ENCODE measurements at places on chromosomes 12 and 14.

DNA sequence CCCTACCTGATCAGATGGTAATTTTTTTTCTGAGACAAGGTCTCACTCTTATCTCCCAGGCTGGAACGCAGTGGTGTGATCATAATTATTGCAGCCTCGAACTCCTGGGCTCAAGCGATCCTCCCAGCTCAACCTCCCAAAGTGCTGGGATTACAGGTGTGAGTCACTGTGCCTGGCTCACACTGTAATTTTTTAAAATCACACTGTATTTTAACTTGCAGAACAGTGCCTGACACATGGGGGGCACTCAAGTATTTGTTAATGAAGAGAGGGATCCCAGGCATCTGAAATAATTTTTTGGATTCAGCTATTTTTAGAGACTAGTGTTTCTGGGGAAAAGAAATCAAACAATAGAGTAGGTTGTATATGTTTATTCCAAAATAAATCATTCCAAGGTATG is 21.7 kb downstream of the LIMA1 start:
- no peak for DNase-seq

- DNase-seq = no peak
Observed at GRCh38 chr12:49703647-49704137, 3.5 kb downstream of the FMNL3 start.

GRCh38 chr12:25322918-25323531 is 72.3 kb upstream of the KRAS start:
- no peak for DNase-seq

DNA sequence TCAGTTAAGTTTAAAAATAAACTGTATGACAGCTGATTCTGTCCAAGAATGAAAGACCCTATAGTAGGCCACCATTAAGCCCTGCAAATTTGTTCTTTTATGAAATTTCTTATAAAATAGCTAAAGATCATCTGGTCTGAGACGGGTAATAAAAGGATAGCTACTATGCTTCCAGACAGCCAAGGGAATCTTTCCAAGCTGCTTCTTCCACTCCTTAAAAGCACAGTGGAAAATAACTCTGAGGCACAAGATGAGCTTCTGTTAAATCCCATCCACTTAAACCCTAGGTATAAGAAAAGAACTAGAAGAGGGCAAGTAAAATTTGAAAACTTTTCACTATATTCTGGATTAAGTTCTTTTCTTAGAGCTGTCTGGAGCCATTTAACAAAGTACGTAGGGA is 194.3 kb downstream of the CAPZA3 start:
- no peak for DNase-seq

DNA sequence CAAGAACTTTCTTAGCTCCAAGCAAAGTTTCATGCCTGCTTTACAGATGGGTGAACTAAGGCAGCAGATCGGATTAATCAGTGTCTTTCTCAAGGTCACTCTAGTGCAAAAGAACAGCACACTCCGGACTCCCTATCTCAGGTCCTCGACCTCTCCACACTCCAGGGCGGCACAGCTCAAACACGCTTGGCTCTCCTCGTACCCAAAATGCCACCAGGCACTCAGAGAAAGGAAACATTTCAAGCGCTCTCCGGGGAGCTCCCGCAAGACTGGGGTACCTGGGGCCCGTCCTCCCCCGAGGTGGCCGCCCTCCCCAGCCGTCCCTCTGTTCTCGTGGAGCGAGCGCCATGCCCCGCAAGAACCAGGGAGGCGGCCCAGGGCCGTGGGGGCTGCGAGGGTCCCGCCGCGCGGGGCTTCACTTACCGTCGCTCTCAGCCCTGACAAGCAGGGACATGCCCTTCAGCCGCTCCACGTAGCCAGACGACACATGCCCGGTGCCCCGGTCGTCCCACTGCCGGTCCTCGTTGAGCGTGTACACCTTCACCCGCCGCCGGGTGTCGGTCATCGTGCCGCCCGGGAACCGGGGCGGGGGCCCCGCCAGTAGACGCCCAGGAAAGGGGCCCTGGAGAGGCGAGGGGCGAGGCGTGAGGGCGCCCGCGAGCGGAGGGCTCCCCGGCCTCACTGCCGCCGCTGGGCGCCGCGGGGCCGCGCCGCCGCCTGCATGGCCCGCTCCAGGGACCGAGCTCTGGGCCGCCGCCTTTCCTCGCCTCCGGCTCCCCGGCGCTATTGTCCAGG is 830 bp downstream of the PPP4R3A start:
- DNase-seq = peak; percentile 24

GRCh38 chr12:131829791-131830334 is 1.7 kb downstream of the MMP17 start:
- no peak for DNase-seq

DNA sequence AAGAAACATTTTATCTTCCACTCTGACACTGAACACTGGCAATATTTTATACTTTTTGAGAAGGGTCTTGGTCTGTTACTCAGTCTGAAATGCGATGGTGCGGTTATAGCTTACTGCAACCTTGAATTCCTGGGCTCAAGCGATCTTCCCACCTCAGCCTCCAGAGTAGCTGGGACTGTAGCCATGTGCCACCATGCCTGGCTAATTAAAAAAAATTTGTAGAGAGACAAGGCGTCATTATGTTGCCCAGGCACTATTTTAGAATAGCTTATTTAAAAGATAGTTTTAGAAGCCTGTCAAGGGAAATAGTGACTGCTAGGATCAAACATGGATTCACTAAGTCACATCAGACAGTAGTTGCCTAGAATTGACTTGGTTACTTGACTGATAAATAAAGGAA is 5.9 kb downstream of the ERC1 start:
- no peak for DNase-seq

DNA sequence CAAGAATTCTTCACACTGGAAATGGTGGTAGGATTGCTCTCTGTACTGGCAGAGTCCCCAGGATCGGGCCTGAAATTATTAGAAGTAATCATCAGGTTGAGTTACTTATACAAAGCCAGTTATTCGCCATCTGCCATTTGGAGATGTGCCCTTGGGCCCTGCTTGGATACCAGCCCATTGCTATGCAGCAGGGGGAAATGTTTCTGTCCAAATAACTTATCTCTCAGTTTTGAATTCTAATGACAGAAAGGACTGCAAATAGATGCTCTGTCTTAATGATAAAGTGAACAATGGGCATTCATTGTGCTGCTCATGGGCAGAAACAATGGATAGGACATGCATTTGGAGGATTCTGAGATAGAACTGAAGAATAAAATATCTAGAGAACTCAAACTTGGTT is 139.1 kb upstream of the PELI2 start:
- DNase-seq = no peak

GRCh38 chr12:84701041-84701440 is 211.6 kb downstream of the SLC6A15 start:
- DNase-seq = no peak

DNA sequence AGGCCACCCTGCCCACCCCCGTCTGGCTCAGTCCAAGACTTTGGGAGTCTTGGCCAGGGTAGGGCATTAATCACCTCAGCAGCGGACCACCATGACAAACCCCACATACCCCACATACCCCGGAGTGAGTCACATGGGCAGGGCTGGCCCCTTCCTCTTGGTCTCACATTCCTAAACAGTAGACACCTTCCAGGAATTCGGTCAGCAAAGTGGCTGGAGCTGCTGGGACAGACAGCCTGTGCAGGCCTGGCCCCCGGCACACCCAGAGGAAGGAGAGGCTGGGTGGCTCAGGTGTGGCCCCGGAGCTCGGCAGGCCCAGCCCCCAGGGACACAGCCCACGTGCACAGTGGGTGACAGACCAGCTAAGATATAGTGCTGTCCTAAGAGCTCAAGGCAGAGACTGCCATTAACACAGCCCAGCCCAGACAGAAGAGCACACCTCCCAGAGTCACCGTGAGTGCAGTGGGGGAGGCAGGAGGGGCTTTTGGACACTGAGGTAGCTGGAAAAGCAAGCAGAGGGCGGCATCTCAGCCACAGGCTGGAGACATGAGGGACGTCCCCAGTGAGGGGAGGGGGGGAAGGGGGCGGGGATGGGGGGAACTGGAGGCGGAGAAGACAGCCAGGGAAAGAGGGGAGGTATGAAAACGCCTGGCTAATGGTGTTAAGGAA is 24.0 kb downstream of the CCDC85C start:
- DNase-seq = no peak

GRCh38 chr12:120539303-120539702 is 5.1 kb downstream of the RNF10 start:
- no peak for DNase-seq

DNA sequence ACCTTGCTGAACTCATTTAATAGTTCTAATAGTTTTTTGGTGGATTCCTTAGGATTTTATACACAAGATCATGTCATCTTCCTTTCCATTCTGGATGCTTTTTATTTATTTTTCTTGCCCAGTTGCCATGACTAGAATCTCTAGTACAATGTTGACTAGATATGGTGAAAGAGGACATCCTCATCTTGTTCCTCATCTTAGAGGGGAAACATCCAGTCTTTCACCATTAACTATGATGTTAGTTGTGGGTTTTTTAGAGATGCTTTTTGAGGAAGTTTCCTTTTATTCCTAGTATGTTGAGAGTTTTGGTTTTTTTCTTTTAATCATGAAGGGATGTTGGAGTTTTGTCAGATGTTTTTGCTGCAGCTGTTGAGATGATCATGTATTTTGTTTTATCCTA is 8.7 kb downstream of the ANKRD13A start:
- DNase-seq = no peak

GRCh38 chr12:76252031-76252430 is 96.2 kb downstream of the BBS10 start:
- no peak for DNase-seq

DNA sequence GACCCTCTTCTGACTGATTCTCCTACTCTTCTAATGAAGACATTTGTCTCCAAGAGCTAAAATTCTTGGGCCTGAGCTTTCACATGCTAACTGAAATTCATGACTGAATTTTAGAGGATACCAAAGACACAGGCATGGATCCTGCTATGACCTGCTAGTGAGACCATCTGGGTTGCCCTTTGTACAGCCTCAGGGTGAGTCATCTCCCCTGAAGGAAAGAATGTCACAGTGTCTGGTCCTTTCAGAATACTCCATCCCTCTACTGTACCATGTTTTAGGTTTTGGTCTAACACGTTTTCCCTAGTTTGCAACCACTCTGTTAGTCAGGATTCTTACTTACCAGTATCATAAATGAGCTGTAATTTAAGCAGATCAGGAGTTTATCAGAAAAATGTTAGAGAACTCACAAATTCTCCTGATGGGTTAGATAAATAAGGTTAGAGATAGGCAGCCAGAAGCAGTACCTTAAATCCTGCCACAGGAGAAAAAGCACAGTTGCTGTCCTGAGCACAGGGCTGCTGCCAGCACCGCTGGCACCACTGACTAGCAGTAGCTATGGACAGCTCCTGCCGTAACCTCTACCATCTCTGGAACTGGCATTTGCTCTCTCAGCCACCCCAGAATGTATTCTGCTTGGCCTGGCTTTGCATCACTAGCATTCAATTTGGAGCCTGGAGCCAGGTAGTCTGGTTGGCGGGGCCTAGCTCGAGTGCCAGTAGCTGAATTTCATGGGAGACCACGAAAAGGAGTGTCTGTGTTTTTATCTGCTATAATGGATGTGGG is 127.6 kb downstream of the ANO6 start:
- no peak for DNase-seq

- no peak for DNase-seq
Observed at GRCh38 chr12:5369298-5369697, 62.6 kb upstream of the NTF3 start.

DNA sequence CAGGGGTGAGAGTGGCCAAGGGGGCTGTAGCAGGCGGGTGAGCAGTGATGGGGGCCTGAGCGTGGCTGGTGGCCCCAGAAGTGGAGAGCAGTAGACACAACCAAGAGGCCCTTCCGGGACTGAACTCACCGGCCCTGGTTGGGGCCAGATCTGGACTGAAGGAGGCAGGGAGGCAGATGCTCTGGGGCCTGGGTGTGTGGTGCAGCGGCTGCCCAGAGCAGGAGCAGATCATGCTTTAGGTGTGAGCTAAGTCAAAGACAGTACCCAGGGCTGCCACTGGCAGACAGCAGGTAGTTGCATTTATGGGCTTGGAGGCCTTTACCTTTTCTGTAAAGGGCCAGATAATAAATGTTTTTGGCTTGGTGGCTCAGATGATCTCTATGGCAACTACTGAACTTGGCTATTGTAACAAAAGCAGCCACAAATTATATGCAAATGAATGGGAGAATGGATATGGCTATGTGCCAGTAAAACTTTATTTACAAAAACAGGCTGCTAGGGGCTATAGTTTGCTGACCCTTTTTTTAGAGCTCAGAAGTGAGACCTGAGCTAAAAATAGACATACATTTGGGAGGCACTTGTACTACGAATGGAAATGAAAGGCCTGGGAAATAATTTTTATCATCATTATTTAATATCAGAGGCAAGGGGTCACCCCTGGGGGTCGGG is 25.6 kb downstream of the SETD1B start:
- DNase-seq = no peak

GRCh38 chr12:78035901-78036606 is 205.4 kb downstream of the NAV3 start:
- no peak for DNase-seq

- no peak for DNase-seq
Observed at GRCh38 chr12:90908465-90908864, 46.5 kb downstream of the CCER1 start.

GRCh38 chr14:29671034-29671433 is 256.6 kb downstream of the PRKD1 start:
- no peak for DNase-seq

- DNase-seq = no peak
Observed at GRCh38 chr12:109291521-109292341, 17.4 kb downstream of the FOXN4 start.

DNA sequence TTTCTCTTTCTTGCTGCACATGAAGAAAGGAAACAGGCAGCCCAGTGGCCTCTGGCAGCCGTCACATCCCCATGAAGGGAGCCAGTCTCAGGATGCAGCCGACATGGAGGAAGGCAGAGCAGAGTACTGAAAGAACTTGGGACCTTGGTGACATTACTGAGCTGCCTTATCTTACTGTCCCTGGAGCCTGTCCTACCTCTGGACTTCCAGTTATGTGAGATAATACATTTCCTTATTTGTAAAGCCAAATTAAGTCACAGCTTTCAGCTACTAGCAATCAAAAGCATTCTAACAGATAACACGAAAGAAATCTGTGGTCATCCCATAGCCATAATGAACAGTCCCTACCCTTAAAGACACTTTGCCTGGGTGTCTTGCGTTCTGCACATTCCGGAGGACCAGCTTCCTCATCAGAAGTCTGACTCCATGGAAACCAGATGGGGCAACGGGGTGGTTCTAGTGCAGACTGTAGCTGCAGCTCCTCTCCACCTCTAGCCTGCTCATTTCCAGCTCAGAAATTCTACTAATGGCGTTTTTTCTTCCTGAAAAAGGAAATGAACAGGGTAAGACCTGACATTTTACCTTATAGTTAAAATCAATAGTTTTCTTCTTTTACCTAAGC is 7.8 kb upstream of the EGLN3 start:
- no peak for DNase-seq

- no peak for DNase-seq
Observed at GRCh38 chr12:124394462-124395128, 99.7 kb downstream of the RFLNA start.

GRCh38 chr14:77022236-77022852 is 6.2 kb downstream of the IRF2BPL start:
- DNase-seq = no peak

DNA sequence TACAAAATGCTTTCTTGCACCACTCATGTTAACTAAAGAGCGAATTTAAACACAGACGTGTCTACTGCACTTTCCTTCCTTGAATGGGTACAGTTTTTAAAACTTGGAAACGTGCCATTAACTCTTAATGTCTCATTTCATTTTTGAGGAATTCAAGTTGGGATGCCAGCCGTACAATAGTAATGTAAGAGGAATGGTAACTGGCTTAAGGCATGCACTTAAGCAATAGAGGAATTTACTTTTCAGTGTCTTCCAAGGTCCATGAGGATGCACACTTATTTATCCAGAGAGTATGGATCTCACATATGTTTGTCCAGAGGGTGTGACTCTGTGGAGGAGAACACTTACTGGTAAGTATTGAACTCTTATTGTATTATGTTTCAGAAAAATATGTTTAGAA is 52.9 kb downstream of the PPP4R4 start:
- DNase-seq = no peak
